ENCODE measurements at places on chromosomes 4 and X.

- DNase-seq = no peak
Measured at GRCh38 chr4:47831026-47831679, 6.7 kb downstream of the CORIN start.

GRCh38 chr4:138088449-138089208, 153.5 kb downstream of the SLC7A11 start:
- no peak for DNase-seq

- DNase-seq = no peak
Measured at GRCh38 chr4:123529278-123529568, 132.6 kb downstream of the SPRY1 start.

DNA sequence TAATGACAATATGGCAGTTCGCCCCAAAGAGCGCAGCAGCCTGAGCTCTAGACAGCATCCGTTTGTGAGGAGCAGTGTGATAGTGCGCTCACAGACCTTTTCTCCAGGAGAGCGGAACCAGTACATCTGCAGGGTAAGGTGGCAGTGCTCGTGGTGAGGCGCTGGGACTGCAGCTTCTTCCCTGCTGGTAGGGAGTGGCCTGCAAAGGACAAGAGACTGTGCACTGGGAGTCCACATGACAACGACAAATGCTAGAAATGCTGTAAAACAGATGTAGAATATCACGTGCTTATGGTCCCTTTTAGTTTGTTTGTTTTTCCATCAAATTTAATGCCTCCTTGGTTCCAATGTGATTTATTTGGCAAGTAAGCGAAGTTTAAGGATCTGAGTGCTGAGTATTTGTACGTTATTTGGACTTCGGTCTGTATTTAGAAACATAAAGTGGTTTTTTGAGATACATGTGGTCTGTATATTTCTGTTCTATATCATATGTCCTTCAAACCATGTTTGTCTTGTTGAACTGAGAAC, 35.8 kb downstream of the CLDN22 start:
- DNase-seq = no peak

GRCh38 chrX:24444645-24445044, 20.4 kb upstream of the PDK3 start:
- no peak for DNase-seq

DNA sequence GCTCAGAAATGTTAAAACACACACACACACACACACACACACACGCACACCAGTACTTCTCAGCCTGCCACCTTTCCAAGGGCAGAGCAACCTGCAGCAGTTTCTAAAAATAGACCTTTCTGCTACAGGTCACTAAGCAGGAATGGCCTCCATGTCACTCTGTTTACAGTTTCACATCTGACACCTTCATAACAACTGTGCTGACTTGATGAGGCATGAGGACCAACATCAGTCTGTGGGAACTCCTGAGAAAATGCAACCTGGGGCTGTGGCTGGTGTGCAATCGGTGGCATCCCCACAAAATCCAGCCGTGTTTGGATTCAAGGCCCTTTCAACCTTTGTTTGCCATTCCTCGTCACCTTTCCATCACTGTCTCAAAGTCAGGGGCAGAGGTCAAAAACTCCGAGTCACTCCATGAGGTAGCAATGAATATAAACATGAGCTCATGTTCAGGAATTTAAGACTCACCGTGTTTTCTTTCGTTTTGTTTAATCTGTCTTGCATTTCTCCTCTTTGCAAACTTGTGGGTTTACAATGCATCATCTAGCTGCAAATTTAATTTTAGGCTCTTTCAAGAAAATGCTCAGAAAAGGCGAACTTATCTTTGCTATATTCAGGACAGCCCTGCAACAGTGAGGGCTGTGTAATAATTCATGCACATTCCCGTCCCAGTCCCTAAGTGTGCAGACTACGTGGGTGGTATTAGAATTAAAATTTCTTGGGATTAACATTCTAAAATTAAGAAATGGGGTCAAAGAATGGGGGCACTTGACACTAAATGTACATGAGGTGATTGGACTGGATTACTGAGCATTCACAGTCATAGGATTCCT, 135.3 kb downstream of the SHROOM3 start:
- DNase-seq = peak; percentile 61

GRCh38 chrX:120653000-120653399, 23.1 kb upstream of the C1GALT1C1 start:
- DNase-seq = no peak

DNA sequence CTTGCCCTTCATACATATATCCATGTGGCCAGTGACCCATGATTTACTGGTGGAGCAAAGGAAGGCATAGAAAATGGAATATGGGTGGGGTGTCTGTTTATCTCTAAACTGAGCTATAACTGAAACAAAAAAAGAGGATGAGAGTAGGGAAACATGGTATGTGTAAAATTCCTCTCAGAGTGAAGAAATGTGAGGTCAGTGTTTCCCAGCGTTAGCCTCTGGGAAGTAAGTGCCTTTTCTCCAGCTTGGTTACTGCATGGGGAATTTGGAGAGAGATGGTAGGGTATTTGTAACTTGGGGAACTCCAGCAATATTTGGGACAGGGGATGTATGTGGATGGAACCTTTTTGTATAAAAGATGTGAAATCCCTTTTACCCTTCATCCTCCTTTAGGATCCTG, 89.4 kb downstream of the AFF1 start:
- DNase-seq = no peak

DNA sequence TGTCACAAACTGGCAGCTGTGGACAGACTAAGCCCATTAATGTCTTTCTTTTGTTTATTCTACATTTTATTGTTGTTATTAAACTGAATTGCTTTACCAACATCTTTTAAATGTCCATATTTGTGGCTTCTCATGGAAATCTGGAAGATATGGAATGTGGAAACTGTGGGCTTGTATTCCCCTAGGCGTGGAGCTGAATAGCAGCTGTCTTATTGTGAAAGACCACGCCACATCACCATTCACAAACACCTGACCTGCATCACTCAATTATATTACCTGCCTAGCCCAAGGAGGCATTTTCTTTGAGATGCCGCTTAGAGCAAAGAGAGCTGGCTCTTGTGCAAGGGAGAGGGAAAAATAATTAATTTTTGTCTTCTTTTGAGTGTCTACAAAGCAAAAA, 96.9 kb upstream of the GPRIN3 start:
- peak; percentile 85 for DNase-seq

DNA sequence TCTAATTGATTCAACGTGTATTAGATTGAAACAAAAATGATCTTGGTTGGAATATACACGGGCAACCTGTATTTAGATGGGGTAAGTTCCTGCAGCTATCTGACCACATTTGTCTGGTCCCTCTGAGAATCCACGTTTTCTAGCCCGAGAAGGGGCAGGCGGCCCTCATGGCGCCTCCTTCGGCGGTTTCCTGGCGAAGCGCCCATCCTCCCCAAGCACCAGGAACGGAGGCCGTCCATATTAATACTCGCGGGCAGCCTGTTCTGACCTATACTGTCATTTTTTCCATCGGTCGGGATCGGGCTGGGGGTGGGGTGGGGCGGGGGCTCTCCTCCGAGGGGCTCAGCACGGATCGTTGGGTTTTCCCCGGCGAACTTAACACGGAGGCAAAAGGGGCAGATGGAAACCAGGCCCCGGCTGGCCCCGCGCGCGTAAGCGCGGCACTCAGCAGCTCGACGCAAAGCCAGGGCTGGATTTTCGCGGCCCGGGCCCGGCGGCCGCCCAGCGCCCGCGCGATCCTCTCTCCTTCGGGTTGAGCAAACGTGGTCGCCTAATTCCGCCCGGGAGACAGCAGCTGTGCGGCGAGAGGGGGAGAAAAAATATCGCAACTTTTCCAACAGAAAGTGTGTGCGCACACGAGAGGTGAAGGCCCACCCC, 77.2 kb upstream of the BCOR start:
- DNase-seq = peak; percentile 44

All from LHCN-M2 (cell line).